ENCODE measurements at places on chromosomes 2 and 18.

DNA sequence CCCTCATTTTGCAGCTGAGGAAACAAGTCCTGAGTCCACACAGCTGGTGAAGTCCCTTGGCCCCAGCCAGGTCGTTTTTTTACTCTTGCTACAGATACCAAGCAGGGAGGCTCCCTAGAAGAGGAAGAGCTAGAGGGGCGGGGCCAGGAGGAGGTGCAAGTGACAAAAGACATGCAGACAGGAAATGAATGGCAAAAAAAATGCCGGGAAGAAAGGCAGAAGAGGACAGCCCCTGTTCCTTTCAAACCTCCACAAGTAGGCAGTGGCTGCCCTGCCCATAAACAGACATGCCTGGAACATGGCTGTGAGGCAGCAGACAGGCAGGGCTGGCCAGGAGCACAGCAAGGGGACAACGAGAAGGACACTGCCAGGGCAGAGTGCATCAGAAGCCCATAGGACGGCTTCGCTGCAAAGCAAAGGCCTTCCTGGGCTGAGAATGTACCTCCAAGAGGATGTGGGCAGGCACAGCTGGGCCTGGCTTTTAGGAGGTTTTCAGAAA, 108.7 kb downstream of the ZBTB7C start:
- DNase-seq, result peak; percentile 34

DNA sequence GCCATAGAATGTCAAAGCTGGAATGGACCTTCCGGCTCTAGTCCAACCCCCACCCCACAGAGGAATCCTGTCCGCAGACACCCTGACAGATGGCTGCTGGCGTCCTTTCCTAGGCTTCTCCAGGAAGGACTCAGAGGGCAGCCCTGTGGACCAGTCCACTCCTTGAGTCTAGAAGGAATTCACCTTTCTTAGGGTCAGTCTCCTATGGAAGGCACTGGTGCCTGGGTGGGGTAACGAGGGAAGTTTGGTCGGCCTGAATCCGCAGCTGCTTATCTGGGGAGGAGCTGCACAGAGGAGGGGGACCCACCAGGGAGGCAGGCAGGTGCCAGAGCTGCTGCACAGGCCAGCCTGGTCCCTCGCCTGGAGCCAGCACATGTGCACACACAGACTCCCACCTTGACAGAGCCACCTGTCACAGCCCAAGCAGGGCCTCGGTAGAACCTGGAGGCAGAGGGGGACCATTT, 2.5 kb downstream of the DNMT3A start:
- DNase-seq, result no peak

GRCh38 chr2:203713381-203713780, 6.9 kb downstream of the CD28 start:
- DNase-seq, result no peak

DNA sequence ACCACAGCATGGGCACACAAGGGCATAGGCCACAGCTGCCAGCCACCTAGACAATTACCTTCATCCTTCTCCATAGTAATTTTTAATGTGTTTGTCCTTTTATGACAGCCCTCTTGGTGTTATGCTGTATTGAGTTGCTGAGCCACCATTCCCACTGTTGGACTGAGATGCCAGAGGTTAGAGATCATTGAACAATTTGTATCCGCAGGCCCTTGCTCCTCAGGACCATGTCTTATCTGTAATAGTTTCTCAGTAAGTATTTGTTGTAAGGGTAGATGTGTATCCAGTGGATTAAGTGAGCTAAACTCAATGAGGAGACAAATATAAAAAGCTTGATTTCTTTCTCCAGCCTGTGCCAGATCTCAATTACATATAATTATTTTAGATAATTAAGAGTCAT, 832.8 kb upstream of the ID2 start:
- no peak for DNase-seq

- peak; percentile 45 for DNase-seq
Observed at GRCh38 chr2:46298522-46299353, 1.5 kb downstream of the EPAS1 start.

DNA sequence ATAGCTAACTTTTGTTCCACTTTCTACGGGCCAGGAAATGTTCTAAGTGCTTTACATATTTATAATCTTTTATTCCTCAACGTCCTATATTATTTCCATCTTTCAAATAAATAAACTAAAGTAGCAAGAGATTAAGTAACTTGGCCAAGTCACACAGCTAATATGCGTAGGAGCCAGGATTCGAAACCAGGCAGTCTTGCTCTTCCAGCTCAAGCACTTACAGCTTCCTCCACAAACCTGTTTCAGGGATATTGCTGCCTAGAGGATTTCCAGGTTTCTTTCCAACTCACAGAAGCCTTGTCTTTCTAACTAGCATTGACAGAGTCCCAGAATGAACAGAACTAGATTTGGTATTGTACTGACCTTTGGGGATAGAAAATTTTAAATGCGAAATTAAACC, 102.5 kb downstream of the FIGN start:
- no peak for DNase-seq

DNA sequence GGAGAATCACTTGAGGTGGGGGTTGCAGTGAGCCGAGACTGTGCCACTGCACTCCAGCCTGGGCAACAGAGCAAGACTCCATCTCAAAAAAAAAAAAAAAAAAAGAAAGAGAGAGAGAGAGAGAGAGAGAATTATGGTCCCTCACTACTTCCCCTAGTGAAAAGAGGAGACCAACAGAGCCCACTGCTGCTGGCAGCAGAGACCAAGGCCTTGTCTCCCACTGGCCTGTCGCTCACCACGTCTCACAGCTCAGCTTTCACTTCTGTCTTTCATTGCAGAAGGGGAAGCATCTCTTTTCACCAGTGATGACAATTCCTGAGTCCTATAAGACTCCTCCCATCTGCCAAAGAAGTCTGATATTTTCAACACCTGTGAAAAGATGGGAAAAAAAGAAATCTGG, 81.3 kb downstream of the CLHC1 start:
- DNase-seq, result no peak

DNA sequence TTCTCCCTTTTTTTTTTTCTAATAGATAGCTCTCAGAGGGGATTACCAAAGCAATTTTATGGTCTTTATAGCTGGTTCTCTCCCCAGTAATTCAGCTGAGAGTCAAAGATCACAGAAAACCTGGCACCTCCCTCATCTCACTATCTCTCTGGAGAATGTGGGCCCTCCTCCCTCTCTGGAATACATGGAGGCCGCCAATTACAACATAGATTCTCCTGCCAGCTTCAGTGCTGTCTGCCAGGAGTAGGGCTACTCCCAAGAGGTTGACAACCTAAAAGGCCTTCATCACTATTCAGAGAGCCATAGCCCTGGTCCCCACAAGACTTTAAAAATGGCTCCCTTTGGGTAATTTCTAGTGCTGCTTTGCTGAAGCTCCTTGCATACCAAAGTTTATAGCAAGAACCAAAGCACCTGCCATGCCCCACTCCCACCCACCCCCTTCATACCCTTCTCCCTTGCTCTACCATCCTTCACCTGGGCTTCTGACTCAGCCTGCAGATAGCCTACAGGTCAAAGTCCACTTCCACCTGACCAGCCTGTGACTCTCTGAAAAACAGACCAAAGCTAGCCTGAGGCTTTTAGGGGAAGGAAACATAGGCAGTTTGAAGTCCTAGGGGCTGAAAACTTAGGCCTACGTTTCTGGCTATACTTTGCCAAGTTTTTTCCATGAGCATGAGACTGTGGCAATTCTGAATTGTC, 472.3 kb downstream of the TNS1 start:
- no peak for DNase-seq

DNA sequence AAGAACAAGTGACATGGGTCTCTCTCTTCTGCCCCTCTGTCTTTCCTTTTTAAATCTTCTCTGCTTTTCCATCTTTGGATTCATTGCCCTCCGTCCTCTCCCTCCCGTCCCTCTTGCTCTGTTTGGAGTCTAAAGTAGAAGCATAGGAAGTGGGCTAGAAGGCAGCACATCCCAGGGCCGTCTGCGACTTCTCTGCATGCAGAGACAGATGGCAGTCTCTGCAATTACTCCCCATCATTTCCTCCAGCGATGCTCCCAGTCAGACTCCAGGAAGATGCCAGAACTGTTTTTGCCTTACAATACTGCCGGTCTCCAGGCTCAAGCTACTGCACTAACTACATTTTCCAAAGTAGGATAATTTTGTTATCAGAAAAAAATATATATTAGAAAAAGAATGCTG, 35.2 kb upstream of the LPIN2 start:
- DNase-seq, result no peak

DNA sequence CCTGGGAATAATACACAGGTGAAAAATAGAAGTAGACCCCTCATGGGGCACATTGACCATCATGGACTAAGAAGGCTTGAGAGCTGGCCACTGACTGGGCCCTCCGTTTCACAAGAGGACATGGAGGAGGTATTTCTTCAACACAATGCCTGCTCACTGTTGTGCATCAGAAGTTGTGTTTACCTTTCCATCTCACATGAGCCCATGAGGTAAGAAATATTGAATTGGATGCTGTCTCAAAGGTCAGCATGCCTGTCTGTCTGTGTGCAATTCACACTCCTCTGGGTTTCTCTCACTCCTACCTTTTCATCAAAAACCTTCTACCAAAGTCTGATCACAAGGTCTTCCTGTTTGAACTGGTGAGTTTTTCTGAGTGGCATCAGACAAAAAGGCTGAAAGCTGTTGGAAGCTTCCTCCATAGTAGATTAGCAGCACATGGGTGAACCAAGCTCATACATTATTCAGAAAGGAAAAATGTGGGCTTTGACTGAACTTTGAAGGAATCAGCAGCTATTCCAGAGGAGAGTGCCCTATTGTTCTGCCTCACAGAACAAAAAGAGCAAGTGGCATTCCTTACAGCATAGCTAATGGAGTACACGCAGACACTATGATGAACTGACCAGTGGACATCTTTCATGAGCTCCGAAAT, 143.2 kb upstream of the RND3 start:
- DNase-seq, result no peak

DNA sequence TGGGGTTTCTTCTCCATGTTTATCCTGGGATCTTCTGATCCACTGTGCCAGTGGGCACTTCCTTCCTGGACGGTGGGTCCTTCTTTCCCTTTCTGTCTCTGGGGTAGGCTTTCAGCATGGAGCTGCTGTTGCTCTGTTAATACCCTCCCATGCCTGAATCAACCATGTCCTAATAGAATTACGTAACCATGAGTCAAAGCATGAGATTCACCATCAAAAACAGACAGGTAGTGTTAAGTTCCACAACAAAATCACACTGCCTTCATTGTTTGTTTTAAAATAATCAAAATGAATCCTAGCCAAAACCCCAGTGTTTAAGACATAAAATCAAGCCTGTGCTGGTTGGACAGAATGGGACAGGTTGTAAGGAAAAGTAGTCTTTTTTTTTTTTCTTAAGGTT, 37.5 kb downstream of the GNAL start:
- no peak for DNase-seq

DNA sequence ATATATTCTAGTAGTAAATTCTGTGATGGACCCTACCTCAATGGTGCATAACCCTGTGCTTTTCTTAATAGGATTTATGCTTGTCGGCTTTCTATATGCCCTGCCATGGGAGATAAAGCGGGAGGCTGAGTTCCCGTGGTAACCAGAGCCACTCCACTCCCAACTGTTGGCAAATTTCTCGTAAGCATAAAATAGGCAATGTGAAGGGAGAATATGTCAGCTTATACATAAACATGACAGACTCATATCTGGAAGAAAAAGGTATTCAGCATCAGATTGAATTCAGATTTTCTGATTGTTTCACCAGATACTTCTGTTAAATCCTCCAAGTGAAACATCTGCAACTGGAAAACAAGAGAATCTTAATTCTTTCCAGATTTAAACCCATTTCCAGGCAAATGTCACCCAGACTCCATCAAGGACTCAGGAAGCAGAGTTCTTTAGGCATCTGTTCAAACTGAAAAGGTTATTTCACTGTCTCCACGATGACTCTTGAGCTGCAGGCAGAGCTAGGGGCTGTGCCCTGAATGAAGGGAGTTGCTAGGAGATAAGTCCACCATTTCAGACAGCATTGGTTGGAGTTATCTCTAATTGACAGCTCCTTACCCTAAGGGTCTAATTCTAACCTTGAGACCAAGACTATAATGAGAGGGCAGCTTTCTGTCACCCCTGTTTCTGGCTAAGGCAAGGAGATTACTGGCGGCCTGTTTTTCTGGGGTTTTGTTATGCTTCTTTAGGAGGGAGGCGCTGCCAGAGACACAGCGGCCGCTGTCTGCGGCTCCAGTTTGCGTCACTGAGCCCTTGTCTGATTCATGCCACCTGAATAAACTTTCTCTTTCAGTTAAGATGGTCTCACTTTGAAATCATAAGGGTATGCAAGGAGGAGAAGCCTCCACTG, 381.3 kb downstream of the SOX11 start:
- DNase-seq, result no peak

- DNase-seq, result no peak
Observed at GRCh38 chr18:5519448-5520298, 24.1 kb downstream of the EPB41L3 start.

GRCh38 chr2:5685225-5685624, 7.0 kb upstream of the SOX11 start:
- no peak for DNase-seq

DNA sequence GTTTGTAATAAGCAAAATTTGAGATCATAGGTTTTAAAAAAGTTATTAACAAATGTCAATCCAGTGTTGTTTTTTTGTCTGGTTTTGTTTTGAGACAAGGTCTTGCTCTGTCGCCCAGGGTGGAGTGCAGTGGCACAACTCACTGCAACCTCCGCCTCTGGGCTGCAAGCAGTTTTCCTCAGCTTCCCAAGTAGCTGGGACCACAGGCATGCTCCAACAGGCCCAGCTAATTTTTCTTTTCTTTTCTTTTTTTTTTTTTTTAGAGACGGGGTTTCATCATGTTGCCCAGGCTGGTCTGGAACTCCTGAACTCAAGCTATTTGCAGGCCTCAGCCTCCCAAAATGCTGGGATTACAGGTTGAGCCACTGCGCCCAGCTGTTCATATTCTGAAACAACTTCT, 31.3 kb downstream of the GALNT3 start:
- no peak for DNase-seq

DNA sequence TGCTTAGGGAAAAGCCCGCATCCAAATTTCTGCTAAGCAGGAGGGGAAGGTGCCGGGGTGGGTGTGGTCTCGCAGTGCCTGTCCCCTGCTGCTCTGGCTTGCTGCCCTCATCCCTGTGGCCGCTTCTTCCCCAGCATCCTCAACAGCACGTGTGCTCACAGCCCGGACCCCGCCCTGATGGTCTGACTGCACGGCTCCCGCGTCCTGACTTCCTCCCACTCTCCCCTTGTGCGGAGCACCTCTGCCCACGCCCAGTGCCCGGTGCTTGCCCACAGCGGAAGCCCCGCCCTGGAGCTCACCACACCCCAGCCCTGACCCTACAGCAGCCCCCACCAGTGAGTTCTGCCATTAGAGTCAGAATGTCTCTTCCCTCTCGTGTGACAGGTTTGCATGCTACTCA, 277.9 kb downstream of the NDUFA10 start:
- DNase-seq, result no peak

DNA sequence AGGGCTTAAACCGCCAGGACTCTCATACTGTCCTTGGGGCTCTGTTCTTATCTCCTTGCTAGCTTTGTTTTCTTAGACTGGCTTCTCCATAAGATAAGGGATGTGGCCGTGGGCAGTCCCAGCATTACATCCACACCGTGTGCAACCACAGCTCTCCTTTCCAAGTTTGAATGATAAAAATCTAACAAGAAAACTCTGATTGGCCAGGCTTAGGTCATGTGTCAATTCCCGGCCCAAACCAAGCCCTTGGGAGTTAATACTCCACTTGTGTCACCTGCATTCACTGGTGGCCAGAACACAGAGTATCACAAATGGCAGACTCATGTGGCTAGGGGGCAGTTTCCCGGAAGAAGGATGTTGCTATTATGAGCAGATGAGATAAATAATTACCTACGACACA, 43.2 kb upstream of the KDM3A start:
- no peak for DNase-seq

- no peak for DNase-seq
Observed at GRCh38 chr2:29394981-29395350, 279.8 kb downstream of the CLIP4 start.
